Posterior vena cava (tissue), 2 donors: ENCODE measurements at places on chromosomes 13 and 19. TPM values are rescaled to one million over a fixed set of nuclear protein-coding genes. Genes with fewer than 3 reads are reported as not detected.

DNA sequence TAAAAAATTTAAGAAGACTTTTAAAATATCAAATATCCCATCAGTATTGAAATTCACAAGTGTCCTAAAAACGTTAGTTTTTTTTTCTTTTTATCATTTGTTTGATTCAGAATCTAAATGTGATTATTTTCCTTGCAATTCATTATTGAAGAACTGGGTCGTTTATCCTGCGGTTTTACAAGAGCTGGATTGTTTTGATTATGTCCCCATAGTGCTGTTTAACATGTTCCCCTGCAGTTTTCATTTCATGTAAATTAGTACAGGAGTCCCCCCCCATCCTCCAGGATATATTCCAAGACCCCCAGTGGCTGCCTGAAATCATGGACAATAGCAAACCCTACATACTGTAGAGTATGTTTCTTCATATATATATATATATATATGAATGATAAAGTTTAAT lies 105.7 kb downstream of the KCTD15 start:
- no peak for DNase-seq

DNA sequence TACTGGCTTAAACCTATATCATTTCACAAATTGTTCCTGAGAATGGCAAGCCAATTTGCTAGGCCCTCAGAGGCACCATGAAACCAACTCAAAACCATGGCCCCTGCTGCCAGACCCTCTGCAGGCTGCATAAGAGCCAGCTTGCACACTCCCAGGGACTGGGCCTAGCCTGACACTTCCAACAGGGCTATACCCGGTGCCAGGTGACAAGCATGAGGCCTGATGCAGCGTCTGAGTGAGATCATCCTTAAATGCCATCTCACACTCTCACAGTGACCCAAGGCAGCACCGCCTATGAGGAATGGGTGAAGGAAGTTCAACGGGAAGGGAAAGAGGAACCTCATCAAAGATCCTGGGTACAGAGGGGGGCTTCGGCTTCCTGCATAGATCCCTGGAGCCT lies 65.6 kb downstream of the C13orf42 start:
- DNase-seq = no peak

DNA sequence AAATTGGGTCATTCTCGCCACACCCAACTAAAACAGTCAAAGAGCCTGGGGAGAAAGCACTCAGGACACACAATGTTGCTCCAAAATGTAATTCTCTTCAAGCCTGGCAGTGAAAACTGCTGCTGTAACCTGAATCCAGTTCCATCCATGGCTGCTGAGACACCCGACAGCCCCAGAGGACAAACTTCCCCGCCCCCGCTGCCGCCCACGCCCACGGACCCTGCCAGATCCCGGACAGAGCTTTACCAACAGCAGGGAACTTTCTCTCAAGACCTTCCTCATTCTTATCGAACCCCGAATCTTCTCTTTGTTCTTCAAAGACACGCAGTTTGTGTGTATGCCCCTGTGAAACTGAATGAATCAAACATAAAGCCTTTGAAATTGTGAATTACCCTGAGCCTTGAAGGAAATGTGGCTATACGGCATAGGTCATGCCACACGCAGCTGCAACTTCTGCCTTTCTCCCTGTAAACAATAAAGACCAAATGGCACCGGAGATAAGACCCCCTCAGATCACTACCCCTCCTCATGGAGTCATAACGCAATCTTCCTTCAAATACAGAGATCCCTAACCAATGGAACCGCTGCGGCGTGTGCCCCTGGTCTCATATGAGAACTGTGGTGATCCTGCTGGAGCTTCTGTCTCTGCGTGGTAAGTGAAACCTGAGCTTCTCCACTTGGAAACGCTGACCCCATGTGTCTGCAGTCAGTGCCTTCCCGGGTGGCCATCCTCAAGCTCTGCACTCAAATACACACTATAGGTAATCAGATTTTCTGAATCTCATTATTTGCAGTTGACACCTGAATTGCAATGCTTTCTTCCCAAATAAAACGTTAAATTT lies 4.8 kb upstream of the LAMP1 start:
- DNase-seq = no peak

ZNF534 gene
- 0.14 TPM for total RNA-seq

MIPEP gene
- total RNA-seq = 15.0 TPM
